ENCODE measurements at places on chromosomes 2 and 18.

- DNase-seq, result no peak
Measured at GRCh38 chr2:219087848-219088247, 27.1 kb upstream of the IHH start.

DNA sequence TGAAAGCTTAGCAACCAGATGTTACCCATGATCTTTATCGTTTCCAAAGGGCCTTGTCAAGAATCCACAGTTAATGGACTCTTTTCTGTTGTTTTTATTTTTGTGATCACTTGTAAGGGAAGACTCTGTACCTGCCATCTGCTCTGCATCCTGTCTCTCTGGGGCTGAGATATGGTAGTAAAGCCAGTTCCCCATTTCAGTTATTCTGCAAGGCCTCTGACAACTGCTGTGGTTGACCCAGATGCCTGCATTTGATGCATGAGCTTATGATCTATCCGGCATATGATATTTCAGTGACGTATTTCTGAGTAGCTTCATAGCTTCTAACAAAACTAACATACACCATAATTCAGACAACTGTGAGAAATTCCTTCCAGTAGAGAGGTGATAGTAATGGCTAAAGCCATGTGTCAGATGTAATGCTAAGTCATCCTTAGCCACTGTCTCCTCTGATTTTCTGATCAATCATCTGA is 105.1 kb downstream of the TPO start:
- DNase-seq, result no peak

DNA sequence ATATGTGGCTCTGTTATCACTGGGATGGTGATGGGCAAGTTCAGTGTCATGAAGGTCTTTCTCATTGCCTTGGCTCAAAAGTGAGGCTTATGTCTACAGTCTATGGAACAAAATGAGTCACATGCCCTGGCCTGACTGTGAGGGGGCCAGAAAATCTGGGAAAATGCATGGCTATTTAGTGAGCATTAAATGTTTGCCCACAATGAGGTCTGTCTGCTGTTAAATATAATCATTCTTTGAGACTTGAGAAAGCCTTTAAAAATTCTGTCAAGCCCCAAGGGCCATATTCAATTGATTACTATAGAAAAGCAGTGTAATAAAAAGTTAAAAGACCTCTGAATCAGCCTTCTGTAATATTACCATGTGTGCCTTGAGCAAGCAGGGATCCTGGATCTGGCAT is 5.5 kb upstream of the RNF144A start:
- no peak for DNase-seq

DNA sequence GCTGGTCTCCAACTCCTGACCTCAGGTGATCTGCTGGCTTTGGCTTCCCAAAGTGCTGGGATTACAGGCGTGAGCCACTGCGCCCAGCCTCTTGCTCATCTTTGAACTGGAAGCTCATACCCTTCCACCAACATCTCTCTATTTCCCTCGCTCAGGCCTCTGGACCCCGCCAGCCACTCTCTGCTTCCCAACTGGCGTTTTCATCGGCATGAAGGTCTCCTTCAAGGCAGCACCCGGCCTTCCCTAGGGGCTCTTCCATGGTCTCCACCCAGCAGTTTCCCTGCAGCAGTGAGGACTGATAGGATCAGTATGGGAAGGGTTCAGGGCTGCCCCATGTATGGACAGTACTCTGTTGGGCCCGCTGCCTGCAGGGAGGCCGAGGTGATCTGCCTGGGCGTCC is 65.8 kb upstream of the HS6ST1 start:
- DNase-seq, result no peak

- DNase-seq, result no peak
Measured at GRCh38 chr18:38494065-38494464, 928.5 kb upstream of the CELF4 start.

GRCh38 chr2:195404651-195405050 is 252.4 kb upstream of the SLC39A10 start:
- no peak for DNase-seq

Data from NCI-H1436 (cell line).